Stomach (tissue), 19 donors: ENCODE measurements at places on chromosomes 12 and 14. TPM values are rescaled to one million over a fixed set of nuclear protein-coding genes. Genes with fewer than 3 reads are reported as not detected.
A peak's percentile ranks its signal among the peaks of the same experiment; 100 is the strongest.

Gene MAX
- 51.3 TPM for total RNA-seq

Gene MMP14
- 104 TPM for total RNA-seq

Gene KRT78
- not detected for total RNA-seq

Gene RPL10L
- total RNA-seq = not detected

Gene SDR9C7
- total RNA-seq = not detected

Gene UBE2N
- total RNA-seq = 14.6 TPM

Gene TBC1D30
- 18.2 TPM for total RNA-seq

Gene SLCO1B1
- total RNA-seq = not detected

Gene GZMB
- not detected for total RNA-seq

Gene TMEM30B
- total RNA-seq = 52.2 TPM

Gene RGS6
- total RNA-seq = 18.0 TPM

Gene CPNE6
- not detected for total RNA-seq

Gene NANOG
- not detected for total RNA-seq

Gene HOXC12
- not detected for total RNA-seq

DNA sequence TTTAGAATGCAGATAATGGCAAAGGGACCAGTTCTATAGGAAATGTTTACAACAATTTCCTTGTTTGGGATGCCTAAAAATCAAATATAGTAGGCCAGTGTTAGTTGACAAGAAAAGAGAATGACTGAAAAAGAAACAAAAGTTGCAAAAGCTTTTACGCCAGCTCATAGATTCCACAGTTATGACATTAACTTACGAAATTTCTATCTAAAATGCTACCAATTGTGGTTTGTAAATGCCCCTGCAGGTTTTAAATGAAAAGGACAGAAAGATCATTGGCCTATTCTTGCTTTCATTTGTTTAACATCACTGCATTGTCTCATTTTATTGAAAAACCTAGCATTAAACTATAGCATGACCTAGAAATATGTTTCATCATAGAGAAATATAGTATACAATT lies 345.8 kb downstream of the CCDC91 start:
- no peaks in the 10 kb centered on the region for H3K4me1 ChIP-seq
- no peak overlapping the region for H3K27ac ChIP-seq

DNA sequence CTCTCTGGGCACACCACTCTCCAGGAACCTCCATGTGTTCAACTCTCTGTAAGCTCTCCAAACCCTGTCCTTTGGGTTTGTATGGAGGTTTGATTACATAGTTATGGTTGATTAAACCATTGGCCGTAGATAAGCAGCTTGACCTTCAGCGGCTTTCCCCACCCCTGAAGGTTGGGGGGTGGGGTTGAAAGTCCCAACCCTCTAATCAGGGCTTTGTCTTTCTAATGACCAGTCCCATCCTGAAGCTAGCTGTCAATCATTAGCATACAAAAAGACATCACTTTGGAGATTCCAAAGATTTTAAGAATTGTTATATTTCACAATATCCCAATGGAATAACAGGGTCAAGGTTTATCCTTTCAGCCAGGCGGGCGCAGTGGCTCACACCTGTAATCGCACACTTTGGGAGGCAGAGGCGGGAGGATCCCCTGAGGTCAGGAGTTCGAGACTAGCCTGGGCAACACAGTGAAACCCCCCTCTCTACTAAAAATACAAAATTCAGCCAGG lies 8.4 kb downstream of the FAM186A start:
- H3K27ac ChIP-seq = peak overlapping the region; percentile 4
- no peaks in the 10 kb centered on the region for H3K4me1 ChIP-seq
- no peaks in the 10 kb centered on the region for H3K36me3 ChIP-seq
- no peaks in the 10 kb centered on the region for H3K27me3 ChIP-seq

- H3K4me3 ChIP-seq = no peak overlapping the region
- no peaks in the 10 kb centered on the region for H3K27me3 ChIP-seq
- H3K36me3 ChIP-seq = no peaks in the 10 kb centered on the region
- H3K4me1 ChIP-seq = peaks cover 6% of the 10 kb centered on the region
- H3K27ac ChIP-seq = no peak overlapping the region
Observed at GRCh38 chr12:75553398-75553797, 42.0 kb upstream of the KRR1 start.

- DNase-seq = no peak
- no peaks in the 10 kb centered on the region for H3K36me3 ChIP-seq
- no peaks in the 10 kb centered on the region for H3K27me3 ChIP-seq
- H3K4me1 ChIP-seq = no peaks in the 10 kb centered on the region
- no peak overlapping the region for H3K4me3 ChIP-seq
- no peak overlapping the region for H3K27ac ChIP-seq
Observed at GRCh38 chr12:26187014-26187798, 8.2 kb upstream of the SSPN start.

DNA sequence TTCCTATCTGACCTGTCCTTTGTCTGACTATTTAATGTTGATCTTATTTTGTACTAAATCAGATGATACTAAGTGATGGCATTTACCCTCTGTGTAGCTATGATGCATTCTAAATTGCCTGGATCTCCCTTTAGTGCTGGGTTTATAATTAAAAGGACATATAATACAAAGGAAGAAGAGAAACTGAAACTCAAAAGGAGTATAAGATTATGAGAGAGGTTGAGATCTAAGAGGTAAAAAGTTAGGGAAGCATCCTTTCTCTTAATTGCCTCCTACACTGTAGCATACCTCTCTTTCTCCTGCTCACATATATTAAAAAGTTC lies 86.9 kb upstream of the MON2 start:
- no peak overlapping the region for H3K4me3 ChIP-seq
- no peak overlapping the region for H3K27ac ChIP-seq
- no peaks in the 10 kb centered on the region for H3K27me3 ChIP-seq
- peaks cover 29% of the 10 kb centered on the region for H3K36me3 ChIP-seq
- no peaks in the 10 kb centered on the region for H3K4me1 ChIP-seq

DNA sequence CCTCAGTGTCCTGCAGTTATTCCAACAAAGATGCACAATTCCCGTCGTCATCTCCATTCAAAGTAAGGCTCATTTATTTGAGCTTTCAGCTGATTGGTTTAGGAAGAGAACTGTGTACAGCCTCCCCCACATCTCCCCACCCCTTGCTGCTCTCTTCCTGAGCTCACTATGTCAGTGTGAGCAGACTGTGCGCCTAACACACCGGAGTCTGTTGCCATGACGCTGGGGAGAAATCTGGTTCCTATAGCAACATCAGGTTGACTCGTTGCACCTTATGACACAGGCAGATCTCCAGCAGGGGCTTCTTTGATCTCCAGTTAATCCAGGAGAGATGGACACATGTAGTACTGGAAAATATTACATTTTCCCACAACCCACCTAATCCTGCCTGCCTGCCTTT lies 319.4 kb downstream of the CACNA1C start:
- no peaks in the 10 kb centered on the region for H3K4me1 ChIP-seq
- H3K36me3 ChIP-seq = no peaks in the 10 kb centered on the region
- DNase-seq = no peak
- H3K4me3 ChIP-seq = no peak overlapping the region

- H3K4me1 ChIP-seq = peaks cover 5% of the 10 kb centered on the region
- DNase-seq = peak; percentile 67
- H3K36me3 ChIP-seq = no peaks in the 10 kb centered on the region
- no peak overlapping the region for H3K4me3 ChIP-seq
- peak overlapping the region; percentile 22 for H3K27ac ChIP-seq
Observed at GRCh38 chr12:115337693-115338543, 653.9 kb upstream of the TBX3 start.

- no peak overlapping the region for H3K4me3 ChIP-seq
- no peak for DNase-seq
- no peaks in the 10 kb centered on the region for H3K27me3 ChIP-seq
- peak overlapping the region; percentile 7 for H3K27ac ChIP-seq
Observed at GRCh38 chr14:31371646-31372045, 48.7 kb downstream of the HEATR5A start.

GRCh38 chr14:71645656-71646055 lies 286.6 kb upstream of the RGS6 start:
- H3K27ac ChIP-seq = no peak overlapping the region
- no peak overlapping the region for H3K4me3 ChIP-seq
- peaks cover 7% of the 10 kb centered on the region for H3K36me3 ChIP-seq
- no peaks in the 10 kb centered on the region for H3K4me1 ChIP-seq
- no peak for DNase-seq

- no peak overlapping the region for H3K27ac ChIP-seq
- peaks cover 13% of the 10 kb centered on the region for H3K4me1 ChIP-seq
- peak; percentile 81 for DNase-seq
- no peak overlapping the region for H3K4me3 ChIP-seq
- H3K27me3 ChIP-seq = no peaks in the 10 kb centered on the region
- peaks cover 78% of the 10 kb centered on the region for H3K36me3 ChIP-seq
Observed at GRCh38 chr14:23562822-23563472, 4.6 kb downstream of the AP1G2 start.

- H3K27me3 ChIP-seq = no peaks in the 10 kb centered on the region
- no peaks in the 10 kb centered on the region for H3K36me3 ChIP-seq
- peaks cover 64% of the 10 kb centered on the region for H3K4me1 ChIP-seq
Observed at GRCh38 chr14:73770977-73771847, 57.0 kb upstream of the PNMA1 start.

GRCh38 chr14:104879201-104879982 lies 14.3 kb downstream of the CEP170B start:
- no peak overlapping the region for H3K27ac ChIP-seq
- H3K36me3 ChIP-seq = peaks cover 63% of the 10 kb centered on the region
- DNase-seq = no peak

- peak; percentile 65 for DNase-seq
- no peaks in the 10 kb centered on the region for H3K36me3 ChIP-seq
- H3K4me3 ChIP-seq = no peak overlapping the region
- H3K27ac ChIP-seq = no peak overlapping the region
- H3K27me3 ChIP-seq = no peaks in the 10 kb centered on the region
Observed at GRCh38 chr14:67480011-67480410, 8.5 kb downstream of the TMEM229B start.

DNA sequence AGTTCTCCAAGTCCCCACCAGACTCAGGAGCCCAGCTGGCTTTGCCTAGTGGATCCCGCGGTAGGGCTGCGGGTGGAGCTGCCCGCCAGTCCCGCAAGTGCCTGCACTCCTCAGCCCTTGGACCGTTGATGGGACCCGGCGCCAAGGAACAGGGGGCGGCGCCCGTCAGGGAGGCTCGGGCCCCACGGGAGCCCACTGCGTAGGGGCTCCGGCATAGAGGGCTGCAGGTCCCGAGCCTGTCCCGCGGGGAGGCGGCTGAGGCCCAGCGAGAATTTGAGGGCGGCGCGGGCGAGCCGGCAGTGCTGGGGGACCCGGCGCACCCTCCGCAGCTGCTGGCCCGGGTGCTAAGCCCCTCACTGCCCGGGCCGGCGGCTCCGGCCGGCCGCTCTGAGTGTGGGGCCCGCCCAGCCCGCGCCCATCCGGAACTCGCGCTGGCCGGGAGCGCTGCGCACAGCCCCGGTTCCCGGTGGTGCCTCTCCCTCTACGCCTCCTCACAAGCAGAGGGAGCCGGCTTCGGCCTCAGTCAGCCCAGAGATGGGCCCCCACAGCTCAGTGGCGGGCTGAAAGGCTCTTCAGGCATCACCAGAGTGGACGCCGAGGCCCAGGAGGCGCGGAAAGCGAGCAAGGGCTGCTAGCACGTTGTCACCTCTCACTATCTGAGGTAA lies 452.4 kb upstream of the LRFN5 start:
- H3K4me1 ChIP-seq = no peaks in the 10 kb centered on the region
- H3K27me3 ChIP-seq = no peaks in the 10 kb centered on the region
- no peak for DNase-seq
- no peaks in the 10 kb centered on the region for H3K36me3 ChIP-seq
- H3K4me3 ChIP-seq = no peak overlapping the region

DNA sequence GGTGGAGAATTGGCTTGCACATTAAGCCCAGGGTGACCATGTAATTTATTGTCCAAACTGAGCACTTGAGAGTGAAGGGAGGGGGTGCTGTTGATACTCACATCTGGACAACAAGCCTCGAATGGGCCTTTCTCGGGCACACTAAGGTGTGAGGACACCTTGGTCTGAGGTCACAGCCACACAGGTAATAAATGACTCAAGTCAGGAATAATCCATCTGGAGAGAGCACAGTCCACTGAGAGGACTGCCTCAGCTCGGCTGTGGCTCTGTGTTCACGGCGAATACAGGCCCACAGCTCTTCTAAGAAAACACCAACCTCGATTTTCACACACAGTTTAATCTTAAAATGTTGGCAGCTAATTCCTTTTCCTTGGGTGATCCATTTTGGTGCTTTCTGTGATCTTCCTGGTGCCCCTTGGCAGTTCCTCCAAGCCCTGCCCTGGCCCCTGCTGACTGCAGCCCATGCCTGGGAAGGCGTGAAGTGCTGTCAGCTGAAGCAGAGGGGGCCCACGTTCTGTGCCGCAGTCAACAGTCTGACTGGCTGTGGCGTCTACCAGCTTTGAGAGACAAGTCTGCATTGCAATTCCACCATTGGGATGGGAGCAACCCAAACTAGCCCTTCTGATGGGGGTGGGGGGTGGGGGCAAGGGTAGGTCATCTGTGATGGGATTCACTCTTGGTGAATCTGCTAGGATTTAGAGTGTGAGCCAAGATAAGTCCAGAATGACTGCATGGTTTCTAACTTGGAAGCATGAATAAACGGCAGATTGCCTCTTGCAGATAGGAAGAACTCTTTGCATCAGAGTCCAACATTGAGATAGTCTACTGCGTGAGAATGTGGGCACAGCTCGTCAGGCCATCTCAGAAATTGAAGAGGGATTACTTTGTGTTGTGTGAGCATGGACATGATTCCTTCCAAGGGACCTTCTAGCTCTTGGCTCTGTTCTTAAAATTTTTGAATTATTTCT lies 42.8 kb downstream of the ZNF664 start:
- no peak overlapping the region for H3K4me3 ChIP-seq
- no peak for DNase-seq
- H3K4me1 ChIP-seq = peaks cover 2% of the 10 kb centered on the region
- H3K27me3 ChIP-seq = no peaks in the 10 kb centered on the region

- no peaks in the 10 kb centered on the region for H3K27me3 ChIP-seq
- DNase-seq = no peak
- no peaks in the 10 kb centered on the region for H3K36me3 ChIP-seq
- H3K27ac ChIP-seq = peak overlapping the region; percentile 97
Observed at GRCh38 chr12:122887819-122888212, 8.1 kb downstream of the VPS37B start.

DNA sequence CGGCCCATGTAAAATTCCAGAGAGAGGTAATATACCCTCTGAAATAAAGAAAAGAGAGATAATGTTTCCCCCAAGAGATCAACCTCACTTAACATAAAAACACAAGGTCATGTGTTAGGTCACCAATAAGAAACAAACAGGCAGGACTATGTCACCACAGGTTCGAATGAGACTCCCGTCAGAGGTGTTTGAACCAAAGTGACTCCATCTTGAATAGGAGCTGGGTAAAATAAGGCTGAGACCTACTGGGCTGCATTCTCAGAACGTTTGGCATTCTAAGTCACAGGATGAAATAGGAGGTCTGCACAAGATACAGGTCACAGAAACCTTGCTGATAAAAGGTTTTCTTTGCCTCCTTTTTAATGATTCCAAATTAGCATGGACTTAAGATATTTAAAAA lies 6.5 kb downstream of the PYGL start:
- H3K27ac ChIP-seq = no peak overlapping the region
- H3K4me1 ChIP-seq = peaks cover 2% of the 10 kb centered on the region
- no peak for DNase-seq
